ENCODE measurements at places on chromosomes 1 and 21. TPM values are rescaled to one million over a fixed set of nuclear protein-coding genes. Genes with fewer than 3 reads are reported as not detected.

The TARS2 gene
- total RNA-seq, result 14.4 TPM

The MPZ gene
- 0.86 TPM for total RNA-seq

The NBPF6 gene
- not detected for total RNA-seq

The C21orf58 gene
- 6.0 TPM for total RNA-seq

The SERPINC1 gene
- not detected for total RNA-seq

The ASCL5 gene
- not detected for total RNA-seq

The HPCAL4 gene
- not detected for total RNA-seq

The KLHDC7A gene
- total RNA-seq, result not detected

The HES5 gene
- total RNA-seq, result not detected

The PLD5 gene
- total RNA-seq, result not detected

The CACHD1 gene
- 7.8 TPM for total RNA-seq

The MIXL1 gene
- not detected for total RNA-seq

The IVL gene
- not detected for total RNA-seq

The NCAM2 gene
- total RNA-seq, result 0.57 TPM

The REN gene
- 0.33 TPM for total RNA-seq

The TTC22 gene
- total RNA-seq, result not detected

The NEGR1 gene
- total RNA-seq, result 4.9 TPM

The CHIT1 gene
- total RNA-seq, result not detected

The HPDL gene
- 6.4 TPM for total RNA-seq

The HEYL gene
- total RNA-seq, result 0.38 TPM

The BARHL2 gene
- total RNA-seq, result not detected

The GSTM5 gene
- total RNA-seq, result under 0.01 TPM

The OR14K1 gene
- not detected for total RNA-seq

The KRTAP21-2 gene
- total RNA-seq, result not detected

The EVI5 gene
- 21.2 TPM for total RNA-seq

The UBE2U gene
- not detected for total RNA-seq

The VANGL2 gene
- total RNA-seq, result not detected

The SMIM1 gene
- 2.3 TPM for total RNA-seq

The PGLYRP4 gene
- total RNA-seq, result not detected

The CLIC6 gene
- total RNA-seq, result not detected

The IKBKE gene
- total RNA-seq, result 25.5 TPM

The HP1BP3 gene
- total RNA-seq, result 244 TPM

The CELA2A gene
- total RNA-seq, result not detected

The AADACL4 gene
- total RNA-seq, result not detected

The GJA8 gene
- total RNA-seq, result not detected

The KCNJ9 gene
- not detected for total RNA-seq

The VTCN1 gene
- not detected for total RNA-seq

The IL22RA1 gene
- not detected for total RNA-seq

The ARHGAP30 gene
- total RNA-seq, result not detected
